ENCODE measurements at places on chromosomes 11 and 22.

DNA sequence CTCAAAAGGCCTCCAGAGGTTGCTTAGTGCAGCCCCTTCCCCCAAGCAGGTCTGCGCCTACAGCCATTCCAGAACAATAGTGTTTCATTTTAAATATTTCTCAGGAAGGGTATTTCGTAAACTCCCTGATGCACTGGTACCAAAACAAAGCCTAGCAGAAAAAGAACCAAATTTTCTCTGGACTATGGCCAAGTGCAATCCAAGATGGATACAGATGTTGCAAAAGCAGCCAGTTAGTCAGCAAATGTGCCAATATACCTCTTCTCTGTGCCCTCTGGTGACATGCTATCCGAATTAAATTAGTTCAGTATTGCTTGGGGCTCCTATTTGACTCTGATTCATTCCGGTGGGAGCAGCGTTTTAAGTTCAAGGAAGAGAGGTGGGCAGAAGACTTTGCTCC is 247.8 kb downstream of the NTM start:
- no peaks in the 10 kb centered on the region for H3K4me1 ChIP-seq
- no peak overlapping the region for H3K4me3 ChIP-seq
- no peaks in the 10 kb centered on the region for H3K27me3 ChIP-seq
- no peaks in the 10 kb centered on the region for H3K36me3 ChIP-seq

- DNase-seq, result no peak
- H3K27me3 ChIP-seq, result no peaks in the 10 kb centered on the region
- H3K36me3 ChIP-seq, result no peaks in the 10 kb centered on the region
- H3K27ac ChIP-seq, result no peak overlapping the region
- no peak overlapping the region for H3K4me3 ChIP-seq
Measured at GRCh38 chr22:49093192-49093880, 734.3 kb downstream of the BRD1 start.

DNA sequence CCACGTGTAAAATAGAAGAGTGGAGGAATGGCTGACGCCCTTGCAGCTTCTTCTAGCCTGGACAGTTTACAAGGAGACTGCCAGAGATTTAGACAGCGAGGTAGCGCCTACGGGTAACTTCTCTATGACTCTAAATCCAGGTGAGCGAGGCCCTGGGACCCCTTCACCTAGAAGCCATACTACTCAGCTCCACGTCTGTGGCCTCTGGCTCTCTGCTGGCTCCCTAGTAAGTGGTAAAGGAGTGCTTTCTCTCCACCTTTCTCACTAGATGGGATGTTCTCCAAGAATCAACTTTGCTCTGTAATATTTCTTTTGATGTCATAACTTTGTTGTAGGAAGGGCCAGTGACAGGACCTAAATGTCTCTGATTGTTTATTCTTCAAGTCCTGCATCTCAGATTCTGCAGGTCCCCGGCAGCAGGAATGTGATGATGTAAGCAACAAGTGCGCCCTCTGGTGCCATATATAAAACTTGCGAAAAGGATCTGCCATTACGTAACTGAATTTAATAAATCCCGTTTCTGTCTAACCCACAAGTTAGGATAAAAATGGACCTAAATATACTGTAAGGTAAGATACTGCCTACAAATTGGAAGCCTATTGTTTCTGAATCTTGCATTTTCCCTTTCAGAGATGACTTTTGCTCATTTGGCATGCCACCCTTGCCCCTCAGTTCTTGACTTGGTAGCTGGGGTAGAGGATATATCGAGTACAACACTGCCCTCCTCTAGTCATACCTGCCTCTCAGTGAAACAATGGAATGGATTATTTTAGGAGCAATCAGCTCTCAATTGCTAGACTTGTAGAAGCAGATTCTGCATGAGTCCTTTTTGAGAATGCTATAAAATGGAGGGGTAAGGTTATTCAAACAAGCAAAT is 11.0 kb upstream of the PTPN5 start:
- H3K27me3 ChIP-seq, result no peaks in the 10 kb centered on the region
- H3K36me3 ChIP-seq, result no peaks in the 10 kb centered on the region
- H3K27ac ChIP-seq, result no peak overlapping the region
- no peak overlapping the region for H3K4me3 ChIP-seq
- H3K4me1 ChIP-seq, result no peaks in the 10 kb centered on the region

GRCh38 chr11:121733858-121734257 is 281.1 kb upstream of the SORL1-AS1 start:
- H3K4me3 ChIP-seq, result no peak overlapping the region
- H3K36me3 ChIP-seq, result no peaks in the 10 kb centered on the region
- no peak for DNase-seq
- no peaks in the 10 kb centered on the region for H3K4me1 ChIP-seq
- no peak overlapping the region for H3K27ac ChIP-seq

DNA sequence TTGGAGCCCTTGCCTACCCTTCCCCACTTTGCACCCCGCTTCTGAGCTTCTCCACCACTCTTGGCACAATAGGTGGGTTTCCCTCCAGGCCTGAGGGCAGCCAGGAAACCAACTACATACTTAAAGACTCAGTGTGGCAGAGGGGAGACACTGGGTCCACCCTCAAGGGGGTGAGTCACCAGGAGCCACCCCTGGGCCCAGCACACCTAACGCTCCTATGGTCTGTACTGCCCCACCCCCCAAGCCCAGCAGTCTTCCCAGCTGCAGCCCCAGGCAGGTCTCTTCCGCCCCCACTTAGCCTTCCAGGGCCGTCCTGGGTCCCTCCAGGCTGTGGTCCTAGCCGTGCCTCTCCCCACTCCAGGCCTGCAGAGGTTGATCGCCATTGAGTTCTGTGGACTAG is 3.2 kb upstream of the TMPRSS13 start:
- no peak overlapping the region for H3K4me3 ChIP-seq
- DNase-seq, result no peak
- H3K4me1 ChIP-seq, result no peaks in the 10 kb centered on the region
- H3K36me3 ChIP-seq, result no peaks in the 10 kb centered on the region

- no peak overlapping the region for H3K4me3 ChIP-seq
- H3K27ac ChIP-seq, result no peak overlapping the region
- DNase-seq, result no peak
- H3K27me3 ChIP-seq, result no peaks in the 10 kb centered on the region
- peaks cover 3% of the 10 kb centered on the region for H3K4me1 ChIP-seq
- no peaks in the 10 kb centered on the region for H3K36me3 ChIP-seq
Measured at GRCh38 chr11:21807350-21807749, 385.5 kb upstream of the ANO5 start.

DNA sequence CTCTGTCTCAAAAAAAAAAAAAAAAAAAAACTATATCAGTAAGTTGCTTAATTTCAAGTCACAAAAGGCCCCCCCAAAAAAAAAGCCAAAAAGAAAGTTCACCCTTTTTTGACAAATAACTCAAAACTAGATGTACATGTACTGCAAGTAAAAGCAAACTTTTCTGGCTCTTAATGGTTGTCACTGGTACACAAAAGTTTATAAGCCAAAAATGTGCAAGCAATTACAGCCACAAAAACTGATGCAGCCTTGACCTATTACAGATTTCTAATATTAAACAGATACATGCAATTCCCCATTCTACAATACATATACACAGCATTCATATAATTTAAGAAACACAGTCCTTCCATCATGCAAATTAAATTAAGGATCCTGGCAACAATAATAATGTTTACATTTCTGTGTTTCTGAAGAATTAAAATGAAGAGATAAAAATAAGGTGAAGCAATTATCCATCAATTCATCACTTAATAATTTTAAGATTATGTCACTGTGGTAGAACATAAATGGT is 18.6 kb downstream of the PICALM start:
- no peaks in the 10 kb centered on the region for H3K36me3 ChIP-seq
- DNase-seq, result no peak
- H3K27me3 ChIP-seq, result no peaks in the 10 kb centered on the region
- no peak overlapping the region for H3K4me3 ChIP-seq

DNA sequence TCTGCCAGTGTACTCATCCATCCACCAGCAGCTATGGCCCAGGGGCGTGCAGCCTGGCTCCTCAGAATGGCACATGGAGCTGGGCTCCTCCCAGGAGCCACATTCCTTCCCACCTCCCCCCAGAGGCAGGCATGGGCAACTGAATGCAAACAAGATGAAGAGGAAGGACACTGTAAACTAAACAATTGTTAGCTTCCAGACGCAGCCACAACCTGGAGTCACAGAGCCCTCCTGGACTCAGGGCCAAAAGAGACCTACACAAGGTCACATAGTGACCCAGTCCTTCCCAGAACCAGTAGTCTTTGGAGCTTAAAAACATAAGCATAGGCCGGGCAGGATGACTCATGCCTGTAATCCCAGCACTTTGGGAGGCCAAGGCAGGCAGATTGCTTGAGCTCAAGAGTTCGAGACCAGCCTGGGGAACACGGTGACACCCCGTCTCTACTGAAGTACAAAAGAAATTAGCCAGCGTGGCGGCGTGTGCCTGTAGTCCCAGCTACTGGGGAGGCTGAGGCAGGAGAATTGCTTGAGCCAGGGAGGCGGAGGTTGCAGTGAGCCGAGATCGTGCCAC is 30.7 kb upstream of the CLDN5 start:
- no peak for DNase-seq
- no peak overlapping the region for H3K4me3 ChIP-seq
- no peaks in the 10 kb centered on the region for H3K36me3 ChIP-seq
- no peak overlapping the region for H3K27ac ChIP-seq
- no peaks in the 10 kb centered on the region for H3K27me3 ChIP-seq

- H3K36me3 ChIP-seq, result no peaks in the 10 kb centered on the region
- no peak overlapping the region for H3K27ac ChIP-seq
- H3K27me3 ChIP-seq, result no peaks in the 10 kb centered on the region
- no peak overlapping the region for H3K4me3 ChIP-seq
- H3K4me1 ChIP-seq, result peaks cover 6% of the 10 kb centered on the region
Measured at GRCh38 chr11:14446701-14447169, 52.9 kb downstream of the COPB1 start.

- H3K4me3 ChIP-seq, result no peak overlapping the region
- no peak for DNase-seq
- H3K27me3 ChIP-seq, result no peaks in the 10 kb centered on the region
- H3K27ac ChIP-seq, result no peak overlapping the region
Measured at GRCh38 chr11:86148345-86148747, 79.5 kb upstream of the PICALM start.

DNA sequence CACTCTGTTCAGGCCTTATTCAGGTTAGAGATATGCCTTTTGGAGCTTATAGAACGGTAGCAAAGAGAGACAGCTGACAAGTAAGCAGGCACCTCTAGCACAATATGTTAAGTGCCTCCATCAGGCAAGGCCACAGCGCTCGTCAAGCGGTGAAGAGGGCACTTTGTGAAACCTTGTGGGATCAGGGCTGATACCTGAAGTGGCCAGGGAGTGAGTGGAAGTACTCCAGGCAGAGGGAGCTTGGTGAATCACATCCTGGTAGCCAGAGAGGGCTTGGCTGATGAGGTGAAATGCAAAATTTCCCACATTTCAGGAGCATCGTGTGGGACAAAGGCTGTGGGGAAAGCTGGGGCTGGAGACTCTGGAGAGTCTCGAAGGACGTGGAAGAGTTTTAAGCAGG is 87.4 kb downstream of the PKNOX2 start:
- no peaks in the 10 kb centered on the region for H3K4me1 ChIP-seq
- no peak for DNase-seq
- H3K27me3 ChIP-seq, result no peaks in the 10 kb centered on the region
- no peaks in the 10 kb centered on the region for H3K36me3 ChIP-seq
- no peak overlapping the region for H3K27ac ChIP-seq

- H3K4me1 ChIP-seq, result no peaks in the 10 kb centered on the region
- DNase-seq, result no peak
- H3K27ac ChIP-seq, result no peak overlapping the region
- no peaks in the 10 kb centered on the region for H3K27me3 ChIP-seq
- no peak overlapping the region for H3K4me3 ChIP-seq
- no peaks in the 10 kb centered on the region for H3K36me3 ChIP-seq
Measured at GRCh38 chr11:39932966-39933365, 1526.5 kb downstream of the LRRC4C start.

DNA sequence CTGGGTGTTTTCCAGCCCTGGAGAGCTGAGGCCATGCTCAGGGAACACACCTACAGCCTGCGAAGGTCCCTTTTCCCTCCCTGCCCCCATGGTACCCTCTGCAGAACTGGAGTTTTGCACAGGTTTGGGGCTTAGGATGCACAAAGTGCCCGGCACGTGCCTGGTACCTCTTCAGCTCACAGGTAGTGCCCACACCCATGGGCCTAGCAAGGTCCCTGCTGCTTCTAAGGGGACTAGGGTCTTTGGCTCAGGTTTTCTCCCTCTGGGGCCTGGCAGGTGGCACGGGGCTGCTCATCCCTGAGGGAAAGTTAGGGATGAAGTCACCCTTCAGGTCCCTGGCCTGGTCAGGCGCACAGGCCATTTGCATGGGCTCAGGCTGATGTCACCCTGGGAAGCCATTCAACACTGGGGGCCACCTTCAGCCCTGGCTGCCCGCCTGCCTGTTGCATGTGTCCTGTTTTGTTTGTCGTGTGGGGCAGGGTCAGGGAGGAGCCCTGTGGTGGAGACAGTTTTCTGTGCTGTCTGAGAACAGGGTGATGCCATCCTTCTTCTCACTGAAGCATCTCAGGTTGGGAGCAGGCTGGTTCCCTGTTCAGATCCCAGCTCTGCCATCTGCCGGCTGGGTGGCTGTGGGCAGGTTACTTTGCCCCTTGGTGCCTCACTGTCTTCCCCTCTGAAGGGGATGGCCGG is 68.3 kb upstream of the CRYBB3 start:
- H3K4me1 ChIP-seq, result no peaks in the 10 kb centered on the region
- no peak overlapping the region for H3K27ac ChIP-seq
- DNase-seq, result peak; percentile 42
- H3K4me3 ChIP-seq, result no peak overlapping the region

GRCh38 chr22:44438481-44439131 is 59.4 kb downstream of the RTL6 start:
- no peak overlapping the region for H3K27ac ChIP-seq
- DNase-seq, result no peak
- no peak overlapping the region for H3K4me3 ChIP-seq
- H3K27me3 ChIP-seq, result no peaks in the 10 kb centered on the region
- H3K36me3 ChIP-seq, result no peaks in the 10 kb centered on the region

DNA sequence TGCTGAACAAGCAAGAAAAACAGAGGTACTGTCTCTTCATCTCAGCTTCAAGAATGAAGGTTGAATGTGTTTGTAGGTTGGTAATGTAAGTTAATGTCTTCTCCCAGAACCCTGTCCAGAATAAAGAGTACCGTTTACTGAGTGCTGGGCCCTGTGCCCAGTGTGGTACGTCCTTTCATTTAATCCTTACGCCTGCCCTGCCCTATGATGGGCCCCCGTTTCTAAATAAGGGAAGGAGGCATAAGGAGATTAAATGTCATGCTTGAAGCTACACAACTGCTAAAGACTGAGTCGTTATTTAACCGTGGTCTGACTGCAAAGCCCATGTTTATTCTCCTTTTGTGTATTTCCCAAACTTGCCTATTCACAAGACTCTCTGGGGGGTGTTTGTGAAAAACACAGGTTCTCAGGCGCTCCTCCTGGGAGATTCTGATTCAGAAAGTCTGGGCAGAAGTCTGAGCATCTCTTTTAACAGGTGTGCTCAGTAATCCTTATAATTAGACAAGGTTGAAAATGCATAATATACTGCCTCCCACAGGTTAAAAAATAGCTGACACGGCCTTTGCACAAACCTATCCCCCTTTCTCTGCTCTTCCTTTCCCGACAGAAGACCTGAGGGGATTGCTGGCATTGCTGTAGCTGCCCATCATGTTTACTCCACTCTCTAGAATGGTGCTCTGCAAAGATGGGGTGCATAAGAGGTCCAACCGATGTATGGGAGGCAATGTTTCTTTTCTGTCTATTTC is 56.3 kb upstream of the ZBTB44 start:
- peak; percentile 46 for DNase-seq
- no peaks in the 10 kb centered on the region for H3K36me3 ChIP-seq
- no peaks in the 10 kb centered on the region for H3K27me3 ChIP-seq

- H3K27me3 ChIP-seq, result no peaks in the 10 kb centered on the region
- peaks cover 37% of the 10 kb centered on the region for H3K4me1 ChIP-seq
- no peak overlapping the region for H3K27ac ChIP-seq
- H3K4me3 ChIP-seq, result peak overlapping the region; percentile 67
- no peaks in the 10 kb centered on the region for H3K36me3 ChIP-seq
- peak; percentile 57 for DNase-seq
Measured at GRCh38 chr11:79438631-79439409, 2.0 kb downstream of the TENM4 start.
